ENCODE measurements at places on chromosomes 5 and 9. TPM values are rescaled to one million over a fixed set of nuclear protein-coding genes. Genes with fewer than 3 reads are reported as not detected.

Gene SLC45A2
- 0.85 TPM for total RNA-seq

GRCh38 chr9:15499139-15499538 is 11.6 kb downstream of the PSIP1 start:
- H3K36me3 ChIP-seq, result peaks cover 17% of the 10 kb centered on the region
- no peak overlapping the region for H3K27ac ChIP-seq

Gene TEX48
- not detected for total RNA-seq

- no peaks in the 10 kb centered on the region for H3K36me3 ChIP-seq
- peak; percentile 21 for DNase-seq
- no peaks in the 10 kb centered on the region for H3K27me3 ChIP-seq
- peaks cover 52% of the 10 kb centered on the region for H3K4me1 ChIP-seq
Observed at GRCh38 chr5:123875561-123876275, 363.7 kb downstream of the CSNK1G3 start.

GRCh38 chr5:117411701-117412100 is 837.1 kb upstream of the SEMA6A start:
- no peak overlapping the region for H3K4me3 ChIP-seq
- no peak overlapping the region for H3K27ac ChIP-seq
- DNase-seq, result no peak
- no peaks in the 10 kb centered on the region for H3K4me1 ChIP-seq

DNA sequence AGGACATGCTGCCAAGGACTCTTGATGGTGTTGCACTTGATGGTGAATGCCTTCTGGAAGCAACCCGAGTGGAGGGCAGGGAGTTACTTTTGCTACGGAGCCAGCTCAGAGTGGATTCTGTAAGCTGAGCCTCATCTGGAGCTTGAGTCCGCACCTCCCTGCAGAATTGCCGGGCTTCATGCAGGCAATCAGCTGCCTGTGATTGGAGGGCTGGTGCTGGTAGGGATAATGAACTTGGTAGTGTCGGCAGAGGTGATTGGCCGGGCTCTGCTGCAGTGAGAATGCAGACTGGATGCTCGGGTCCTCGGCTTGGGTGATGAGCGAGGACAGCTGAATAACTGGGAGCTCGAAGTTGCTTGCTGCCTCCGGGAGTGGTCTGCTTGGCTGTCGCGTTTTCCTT is 23.1 kb downstream of the SLC25A25 start:
- no peaks in the 10 kb centered on the region for H3K36me3 ChIP-seq
- H3K4me1 ChIP-seq, result peaks cover 17% of the 10 kb centered on the region
- peak overlapping the region; percentile 20 for H3K27ac ChIP-seq
